ENCODE measurements at places on chromosomes 6 and 20. TPM values are rescaled to one million over a fixed set of nuclear protein-coding genes. Genes with fewer than 3 reads are reported as not detected.

The PGM3 gene
- 7.9 TPM for total RNA-seq

The OR12D3 gene
- not detected for total RNA-seq

The SLC17A9 gene
- total RNA-seq: 6.4 TPM

The KCNS1 gene
- 0.55 TPM for total RNA-seq

The LGSN gene
- 2.4 TPM for total RNA-seq

The NELFE gene
- total RNA-seq: 93.5 TPM

DNA sequence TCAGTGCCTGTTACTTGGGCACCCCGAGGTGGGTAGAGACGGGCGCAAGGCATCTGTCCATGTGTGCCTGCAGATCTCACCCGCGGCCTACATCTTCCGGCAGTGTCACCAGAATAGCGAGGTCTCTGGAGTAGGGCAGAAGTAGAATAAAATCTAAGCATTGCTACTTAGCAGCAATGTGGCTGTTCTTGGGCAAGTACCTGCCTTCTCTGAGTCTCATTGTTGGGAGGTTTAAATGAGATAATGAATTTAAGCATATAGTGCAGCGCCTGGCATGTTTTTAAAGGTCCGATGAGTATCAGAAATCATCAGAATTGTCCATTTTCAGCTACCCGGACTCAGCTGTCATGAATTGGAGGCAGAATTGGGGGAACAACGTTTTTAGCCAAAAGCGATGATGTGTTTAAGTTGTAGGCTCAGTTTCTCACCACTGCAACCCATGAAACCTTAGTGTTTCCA, 800 bp downstream of the ABCC10 start:
- DNase-seq: no peak

DNA sequence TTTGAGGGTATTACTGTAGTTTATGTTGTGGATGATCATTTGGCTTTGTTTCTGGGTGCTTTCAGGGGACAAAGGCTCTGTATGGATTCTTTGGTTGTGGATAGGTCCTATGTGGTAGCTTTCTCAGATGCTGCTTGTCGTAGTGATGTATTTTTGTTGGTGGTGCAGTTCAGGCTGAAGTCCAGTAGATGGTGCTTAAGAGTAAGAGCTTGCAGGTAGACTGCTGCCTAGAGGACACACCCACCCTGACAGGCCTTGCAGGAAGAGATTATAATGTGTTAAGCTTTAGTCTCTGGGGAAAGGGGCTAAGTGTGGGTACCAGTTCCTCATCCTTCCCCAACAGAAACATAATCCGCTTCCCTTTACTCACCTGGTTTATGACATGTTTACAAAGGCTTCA, 62.6 kb upstream of the ADGRB3 start:
- DNase-seq: no peak

GRCh38 chr6:112863753-112864152, 516.6 kb downstream of the RFPL4B start:
- no peak for DNase-seq

DNA sequence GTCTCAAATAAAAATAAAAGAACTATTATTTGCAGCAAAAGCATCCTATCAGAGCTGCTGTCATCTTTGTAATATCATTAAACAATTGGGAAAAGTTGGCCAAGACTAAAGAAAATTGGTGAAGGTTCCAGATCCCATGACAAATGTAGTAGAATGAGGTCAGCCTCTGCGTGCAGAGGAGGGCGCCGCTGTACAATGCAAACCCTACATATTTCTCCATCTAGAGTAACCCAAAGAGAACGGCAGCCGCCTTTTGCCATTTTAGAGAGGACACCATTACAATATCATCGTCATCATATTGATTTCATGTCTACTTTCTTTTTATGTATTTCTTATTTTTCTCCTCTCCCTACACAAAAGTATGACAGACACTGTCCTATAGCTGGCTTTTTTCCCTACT, 59.5 kb downstream of the ZMYND8 start:
- DNase-seq: no peak

GRCh38 chr6:162343198-162343935, 384.2 kb downstream of the PRKN start:
- DNase-seq: no peak

- no peak for DNase-seq
These were observed 306.8 kb upstream of the FOXQ1 start for GRCh38 chr6:1004885-1005630.

GRCh38 chr6:163415620-163416556, 1.4 kb downstream of the QKI start:
- DNase-seq: peak; percentile 41

DNA sequence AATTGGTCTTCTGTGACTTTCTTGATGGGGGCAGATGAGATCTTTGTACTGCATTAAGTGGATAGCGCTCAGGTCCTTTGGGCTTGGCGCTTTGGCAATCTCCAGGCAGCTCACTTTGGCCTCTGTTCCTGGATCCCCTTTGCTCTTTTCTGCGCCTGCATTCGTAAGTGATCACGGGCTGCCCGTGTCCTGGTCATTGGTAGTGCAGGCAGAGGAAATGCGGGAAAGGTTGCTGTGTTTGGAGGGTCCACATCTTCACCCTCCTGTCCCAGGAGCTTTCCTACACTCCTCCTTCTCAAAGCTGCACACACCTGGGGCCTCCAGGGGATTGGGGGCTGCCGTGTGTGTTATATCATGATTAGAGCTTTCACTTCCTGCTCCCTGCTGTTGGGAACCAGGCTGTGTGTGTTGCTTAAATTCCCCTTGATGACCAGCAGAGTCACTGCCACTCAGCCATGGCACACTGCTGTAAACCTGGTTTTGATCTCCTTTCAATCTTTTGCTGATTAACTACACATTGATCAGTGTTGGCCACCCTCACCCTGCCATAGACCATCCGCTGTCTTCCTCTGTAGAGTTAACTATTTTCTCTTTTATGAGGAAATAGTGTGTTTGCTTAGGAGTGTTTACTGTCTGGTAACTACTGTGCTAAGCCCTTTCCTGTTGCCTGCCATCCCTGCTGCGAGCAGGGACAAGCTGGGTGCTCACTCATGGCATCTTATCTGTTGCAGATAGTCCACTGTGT, 13.0 kb upstream of the SNHG17 start:
- no peak for DNase-seq

- DNase-seq: no peak
These were observed 209.9 kb downstream of the LY86 start for GRCh38 chr6:6798448-6798860.

- DNase-seq: no peak
These were observed 3.2 kb upstream of the IFNGR1 start for GRCh38 chr6:137222381-137222780.

- peak; percentile 73 for DNase-seq
These were observed 12.8 kb upstream of the DSTN start for GRCh38 chr20:17556837-17557674.

DNA sequence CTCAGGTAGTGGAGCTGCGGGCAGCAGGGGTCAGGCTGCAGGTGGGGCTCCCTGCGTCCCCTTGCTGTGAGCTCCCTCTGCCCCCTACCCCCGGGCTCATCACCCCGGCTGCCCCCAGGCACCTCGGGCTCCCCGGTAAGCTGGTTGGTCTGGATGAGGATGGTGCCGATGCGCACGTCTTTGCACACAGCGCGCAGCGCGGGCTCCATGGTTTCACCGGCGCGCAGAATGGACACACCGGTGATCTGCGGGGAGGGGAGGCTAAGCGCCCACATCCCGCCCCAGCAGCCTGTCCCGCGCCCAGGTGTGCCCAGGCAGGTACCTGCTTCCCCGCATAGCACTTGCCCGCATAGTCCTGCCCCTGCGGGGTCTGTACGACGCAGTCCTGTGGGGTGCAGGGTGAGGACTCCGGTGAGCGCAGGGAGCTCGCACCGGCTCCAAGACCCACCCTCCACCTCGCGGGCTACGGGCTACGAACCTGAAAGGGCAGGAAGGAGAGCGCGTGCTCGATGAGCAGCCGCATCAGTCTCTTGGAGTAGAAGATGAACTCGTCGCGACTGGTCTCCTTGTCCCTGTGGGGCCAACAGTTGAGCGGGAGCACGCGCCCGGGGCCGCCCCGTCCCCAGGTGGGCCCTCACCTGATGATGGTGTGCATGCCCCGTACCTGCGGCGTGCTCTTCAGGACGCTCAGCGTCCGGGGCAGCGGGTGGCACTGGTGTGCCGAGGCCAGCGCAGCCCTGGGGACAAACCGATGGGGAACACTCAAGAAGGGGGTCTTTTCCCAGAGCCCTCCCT, 15.5 kb downstream of the UCKL1 start:
- DNase-seq: no peak

GRCh38 chr6:29509711-29510110, 22.0 kb upstream of the MAS1L start:
- no peak for DNase-seq

DNA sequence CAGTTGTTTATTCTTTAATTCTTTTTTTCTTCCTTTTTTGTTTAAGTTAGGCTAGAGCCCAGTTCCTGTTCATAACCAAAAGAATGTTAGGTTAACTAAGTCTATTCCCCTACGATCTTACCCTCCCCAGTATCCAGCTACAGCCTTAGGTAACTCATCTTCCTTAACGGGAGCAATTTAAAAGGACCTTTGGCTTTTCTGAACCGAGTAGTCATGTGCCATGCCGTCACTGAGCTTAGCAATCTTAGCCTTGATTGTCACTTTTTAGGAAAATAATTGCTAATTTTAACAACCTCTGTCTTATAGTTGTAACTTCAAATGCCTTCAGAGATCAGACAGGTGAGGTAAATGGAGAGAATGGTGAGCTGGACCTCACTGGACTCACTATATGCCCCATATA, 6.2 kb downstream of the METTL24 start:
- DNase-seq: no peak

GRCh38 chr20:14984768-14985622, 647.6 kb upstream of the FLRT3 start:
- no peak for DNase-seq

GRCh38 chr20:60974441-60974945, 277.6 kb upstream of the CDH4 start:
- no peak for DNase-seq

- DNase-seq: no peak
These were observed 35.0 kb upstream of the MLIP start for GRCh38 chr6:54076159-54076789.
